ENCODE measurements at places on chromosomes 3 and 15.

GRCh38 chr3:167394003-167394402 lies 13.9 kb upstream of the ZBBX start:
- DNase-seq, result no peak

- DNase-seq, result no peak
Measured at GRCh38 chr3:76582632-76583378, 457.1 kb upstream of the ROBO2 start.

DNA sequence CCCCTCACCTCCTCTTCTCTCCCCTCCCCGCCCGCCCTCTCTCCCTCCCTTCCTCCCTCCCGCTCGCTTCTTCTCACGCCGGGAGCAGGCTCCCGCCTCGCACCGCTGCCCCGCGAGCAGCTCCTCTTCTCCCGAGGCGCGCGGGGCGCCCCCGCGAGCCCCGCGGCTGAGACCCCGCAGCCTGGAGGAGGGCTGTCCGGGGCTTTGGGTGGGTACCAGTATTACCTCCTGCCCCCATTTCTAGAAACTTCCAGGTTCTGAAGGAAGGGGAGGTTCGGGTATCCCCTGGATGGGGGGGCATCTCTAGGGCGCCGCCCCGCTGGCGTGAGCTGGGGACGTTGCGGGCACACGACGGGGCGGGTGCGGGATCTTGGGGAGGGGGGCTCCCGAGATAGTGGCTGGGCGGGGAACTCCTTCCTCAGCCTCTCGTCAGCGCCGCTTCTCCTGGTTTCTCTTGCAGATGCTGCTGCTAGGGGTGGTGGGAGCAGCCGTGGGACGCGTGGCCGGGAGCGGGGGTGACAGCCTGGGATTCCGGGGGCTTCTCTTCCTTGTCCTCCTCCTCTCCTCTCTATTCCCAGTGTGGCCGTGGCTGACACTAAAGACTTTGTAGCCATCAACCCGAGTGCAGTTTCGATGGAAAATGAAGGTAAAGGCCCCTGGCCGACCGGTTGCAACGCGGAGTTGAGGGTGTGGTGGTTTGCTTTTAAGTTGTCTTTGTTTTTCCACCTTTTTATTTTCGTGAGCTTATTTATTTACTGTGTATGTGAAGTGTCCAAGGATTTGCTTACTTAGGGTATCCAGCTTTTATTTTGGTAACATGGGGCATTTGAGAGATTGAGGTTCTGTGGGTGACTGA lies 474 bp downstream of the ATP2C1 start:
- peak; percentile 5 for DNase-seq

- no peak for DNase-seq
Measured at GRCh38 chr3:174356596-174356995, 502.5 kb upstream of the NAALADL2 start.

GRCh38 chr3:196677931-196678330 lies 34.1 kb downstream of the CEP19 start:
- DNase-seq, result no peak

GRCh38 chr15:30824518-30825195 lies 79.1 kb upstream of the FAN1 start:
- no peak for DNase-seq

- no peak for DNase-seq
Measured at GRCh38 chr3:114792159-114792918, 354.7 kb downstream of the ZBTB20 start.

DNA sequence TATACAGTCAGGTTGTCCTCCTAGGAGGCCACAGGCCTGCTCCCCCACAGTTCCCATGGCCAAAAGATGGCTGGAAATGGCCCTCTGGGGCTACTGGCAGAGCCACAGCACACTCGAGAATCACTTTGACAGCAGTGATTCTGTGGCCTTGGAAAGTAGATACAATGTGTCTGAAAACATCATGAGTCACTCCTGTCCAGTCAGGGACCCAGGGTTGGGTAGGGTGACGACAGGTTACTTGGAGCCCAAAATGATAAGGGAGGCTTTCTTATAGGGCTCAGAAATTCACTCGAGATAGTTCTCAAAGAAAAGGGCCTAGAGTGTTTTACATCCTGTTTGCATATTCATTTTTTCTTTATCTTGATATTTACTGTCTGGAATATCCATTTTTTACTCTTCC lies 24.3 kb downstream of the MRPS25 start:
- DNase-seq, result no peak

GRCh38 chr15:87575896-87576473 lies 680.6 kb downstream of the NTRK3 start:
- no peak for DNase-seq

GRCh38 chr15:41116962-41117252 lies 827 bp upstream of the INO80 start:
- no peak for DNase-seq

DNA sequence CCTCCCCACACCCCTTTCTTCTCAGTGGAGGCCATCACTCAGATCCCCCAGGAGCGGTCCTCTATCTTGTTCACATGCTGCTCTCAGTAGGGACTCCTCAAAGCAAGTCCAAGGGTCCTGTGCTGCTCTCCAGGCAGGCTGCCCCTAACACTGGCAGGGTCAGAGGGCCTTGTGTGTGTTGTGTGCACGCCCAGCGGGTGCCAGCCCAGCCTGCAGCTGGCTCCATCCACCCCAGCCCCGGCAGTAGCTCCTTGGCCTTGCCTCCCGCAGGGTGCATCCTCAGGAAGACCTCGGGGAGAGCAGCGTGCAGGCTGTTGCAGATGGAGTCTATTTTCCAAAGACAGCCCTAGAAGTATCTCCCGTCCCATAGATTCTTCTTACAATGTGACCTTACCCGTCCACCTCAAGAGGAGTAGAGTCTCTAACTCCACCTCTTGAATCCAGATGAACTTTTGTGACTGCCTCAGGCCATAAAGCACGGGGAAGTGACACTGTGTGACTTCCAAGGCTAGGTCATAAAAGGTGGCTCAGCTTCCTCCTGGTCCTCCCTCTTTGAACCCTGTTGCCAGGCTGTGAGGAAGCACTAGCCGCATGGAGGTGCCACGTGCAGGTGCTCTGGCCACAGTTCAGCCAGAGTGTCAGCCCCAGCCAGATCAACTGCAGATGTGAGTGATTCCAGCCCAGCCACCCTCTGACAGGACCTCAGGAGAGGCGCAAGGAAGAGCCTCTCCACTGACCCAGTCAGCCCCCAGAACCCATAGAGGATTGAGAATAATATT lies 531.6 kb downstream of the SHQ1 start:
- no peak for DNase-seq

- DNase-seq, result no peak
Measured at GRCh38 chr3:128488991-128489673, 3.9 kb downstream of the GATA2 start.

DNA sequence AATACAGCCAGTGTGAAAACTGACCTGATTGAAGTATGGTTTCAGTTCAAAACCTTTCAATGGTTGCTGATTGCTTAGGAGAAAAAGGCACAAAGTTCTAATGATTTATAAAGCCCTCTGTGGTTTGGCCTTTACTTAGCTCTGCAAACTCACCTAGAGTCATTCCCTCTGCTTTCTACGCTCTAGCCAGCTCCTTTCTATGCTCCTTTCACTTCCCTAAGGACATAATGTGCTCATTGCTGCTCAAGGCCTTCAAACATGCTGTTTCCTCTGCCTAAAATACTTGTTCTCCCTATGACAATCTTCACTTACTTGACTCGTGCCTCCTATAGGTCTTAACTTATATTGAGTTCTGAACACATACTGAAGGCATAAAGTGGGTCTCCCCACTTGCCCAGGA lies 19.0 kb downstream of the RPL39L start:
- no peak for DNase-seq

DNA sequence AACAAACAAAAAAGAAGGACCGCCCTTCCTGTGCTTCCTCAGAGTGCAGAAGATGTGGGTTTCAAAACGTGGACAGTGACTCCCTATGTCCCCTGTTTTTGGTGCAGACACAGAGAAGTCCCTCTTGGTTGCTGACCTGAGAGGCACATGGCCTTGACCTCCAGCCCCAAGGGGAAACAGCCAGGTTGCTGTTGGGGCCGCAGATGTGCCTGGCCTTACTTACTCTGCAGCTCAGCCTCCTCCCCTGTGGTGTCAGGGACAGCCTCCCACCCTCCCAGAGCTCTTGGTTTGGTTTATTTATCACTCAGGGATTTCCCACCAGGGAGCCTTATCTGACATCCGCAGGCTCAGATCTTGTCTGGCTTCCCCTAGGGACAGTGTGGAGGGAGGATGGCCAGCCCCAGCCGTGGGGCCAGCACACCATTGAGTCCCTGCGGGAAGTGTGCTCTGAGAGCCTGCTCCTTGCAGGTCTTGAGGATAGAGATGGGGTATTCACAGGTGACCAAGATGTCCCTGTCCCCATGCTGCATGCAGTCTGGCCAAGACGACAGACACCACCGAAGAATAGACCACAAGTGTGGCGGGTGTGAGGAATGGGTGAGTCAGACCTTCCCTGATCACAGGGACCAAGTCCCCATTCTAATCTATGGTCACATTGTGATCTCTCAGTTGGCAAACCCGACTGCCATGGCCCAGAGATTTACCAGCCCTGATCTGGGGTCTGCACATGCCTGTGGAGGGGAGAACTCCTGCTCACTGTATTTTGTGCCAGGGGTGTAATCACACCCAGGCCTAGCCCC lies 134.3 kb upstream of the ABHD17C start:
- DNase-seq, result no peak

DNA sequence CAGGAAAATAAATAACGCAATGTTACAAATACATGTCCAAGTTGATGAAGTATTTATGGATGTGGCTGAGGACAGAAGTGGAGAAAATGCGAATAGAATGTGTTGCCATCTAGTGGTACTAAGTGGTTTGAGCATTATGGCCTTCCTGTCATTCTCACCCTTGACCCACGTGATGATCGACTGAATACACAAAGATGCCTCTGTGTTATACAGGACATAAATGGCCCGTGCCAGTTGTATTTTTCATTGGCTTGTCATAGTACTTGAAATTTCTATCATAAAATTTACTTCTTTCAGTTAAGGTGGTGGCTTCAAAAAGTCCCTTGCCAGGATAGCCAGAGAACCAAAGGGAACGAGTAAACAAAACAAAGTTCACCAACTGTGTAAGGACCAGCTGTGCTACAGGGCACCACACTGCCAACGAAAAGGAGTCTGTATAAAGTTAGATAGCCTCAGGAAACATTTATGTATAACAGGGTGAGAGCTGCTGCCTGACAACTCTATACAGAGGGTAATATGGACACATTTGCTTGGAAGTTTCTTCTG lies 103.7 kb downstream of the MYH15 start:
- DNase-seq, result no peak

- no peak for DNase-seq
Measured at GRCh38 chr3:3792391-3792790, 6.8 kb upstream of the LRRN1 start.

DNA sequence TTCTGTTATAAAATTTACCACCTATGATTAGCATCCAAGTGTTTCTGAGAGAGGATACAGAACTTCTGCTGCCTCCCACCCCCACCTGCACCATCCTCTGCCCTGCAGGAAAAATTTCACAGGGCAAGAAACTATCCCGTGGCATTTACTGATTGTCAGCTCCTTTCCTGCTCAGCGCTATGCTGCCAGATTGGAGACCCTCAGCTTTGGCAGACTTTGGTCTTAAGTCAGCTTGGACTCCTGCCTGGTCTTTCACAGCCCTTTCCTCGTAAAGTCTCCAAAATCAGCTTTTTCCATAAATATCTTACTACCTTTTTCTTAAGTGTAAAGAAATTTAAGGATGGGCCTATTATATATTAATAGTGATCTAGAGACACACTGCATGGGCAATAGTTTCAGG lies 239.9 kb upstream of the ADAMTS9 start:
- DNase-seq, result no peak

- DNase-seq, result no peak
Measured at GRCh38 chr15:89367485-89368451, 33.1 kb upstream of the POLG start.

DNA sequence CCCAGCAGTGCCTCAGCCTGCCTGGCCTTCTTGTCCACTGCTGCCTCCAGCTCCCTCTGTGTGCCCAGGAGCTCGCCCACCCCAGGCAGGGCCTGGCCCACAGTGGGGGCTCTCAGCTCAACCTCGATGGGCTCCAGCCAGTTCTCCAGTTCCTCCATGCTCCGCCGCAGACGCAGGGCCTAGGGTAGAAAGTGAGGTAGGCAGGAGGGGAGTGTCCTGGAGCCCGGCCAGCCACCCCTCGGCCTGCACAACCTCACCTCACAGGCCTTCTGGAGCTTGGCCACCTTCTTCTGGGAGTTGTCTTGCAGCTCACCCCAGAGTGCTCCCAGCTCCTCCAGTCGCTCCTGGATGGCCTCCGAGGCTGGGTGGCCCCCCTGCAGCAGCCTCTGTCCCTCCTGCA lies 18.7 kb downstream of the PLA2G4B start:
- no peak for DNase-seq

- no peak for DNase-seq
Measured at GRCh38 chr3:130354430-130354829, 9.0 kb downstream of the COL6A5 start.

- DNase-seq, result no peak
Measured at GRCh38 chr3:129553719-129554118, 10.7 kb downstream of the H1-8 start.

GRCh38 chr15:39246523-39246922 lies 334.4 kb upstream of the THBS1 start:
- DNase-seq, result no peak

- no peak for DNase-seq
Measured at GRCh38 chr3:14831916-14832450, 13.2 kb downstream of the FGD5 start.

- no peak for DNase-seq
Measured at GRCh38 chr3:154614601-154615000, 184.6 kb upstream of the GPR149 start.

DNA sequence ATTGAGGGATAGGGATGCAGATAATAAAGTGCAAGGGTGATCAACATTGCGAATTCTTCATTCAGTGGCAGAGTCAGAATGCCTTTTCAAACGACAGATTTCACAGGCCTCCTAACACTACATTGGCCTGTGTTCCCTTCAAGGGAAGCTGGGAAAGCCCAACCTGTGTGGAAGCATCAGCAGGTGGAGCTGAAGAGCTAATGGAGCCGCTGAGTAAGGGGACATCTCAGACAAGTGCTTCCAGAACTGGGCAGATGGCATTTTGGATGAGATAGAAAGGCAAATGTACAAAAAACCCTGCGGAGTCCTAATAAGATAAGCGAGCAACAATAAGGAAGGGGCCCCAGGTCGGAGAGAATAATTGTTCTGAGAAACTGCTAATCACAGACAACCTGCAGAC lies 8.5 kb upstream of the SLC24A5 start:
- DNase-seq, result no peak

- no peak for DNase-seq
Measured at GRCh38 chr3:23193831-23194230, 9.3 kb upstream of the UBE2E2 start.

DNA sequence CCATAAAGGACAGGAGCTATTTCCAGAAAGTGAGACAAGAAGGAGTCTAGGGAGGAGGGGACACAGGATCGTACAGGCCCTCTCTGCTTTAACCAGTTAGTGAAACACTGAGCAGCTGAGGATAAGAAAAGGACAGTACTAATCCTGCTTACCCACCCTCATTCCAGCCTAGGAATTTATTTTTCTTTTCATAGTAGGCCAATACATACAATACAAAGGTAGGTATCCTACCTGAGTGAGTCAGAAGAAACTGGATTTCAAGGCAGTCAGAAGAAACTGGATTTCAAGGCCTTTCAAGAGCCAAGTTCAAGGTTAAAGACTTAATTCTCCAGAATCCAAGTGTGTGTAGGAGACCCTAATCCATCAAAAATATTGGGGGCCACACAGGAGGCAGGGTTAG lies 65.3 kb downstream of the EOMES start:
- DNase-seq, result no peak

- no peak for DNase-seq
Measured at GRCh38 chr3:61966200-61966599, 404.8 kb downstream of the PTPRG start.

GRCh38 chr3:71723452-71724170 lies 1.6 kb downstream of the EIF4E3 start:
- DNase-seq, result peak; percentile 37

- no peak for DNase-seq
Measured at GRCh38 chr15:100291106-100291505, 50.7 kb downstream of the ADAMTS17 start.

All from activated gamma-delta T cell treated with anti-CD3 and anti-CD28 coated beads, Interleukin-2, amount 50 U/mL, for 16 hours (primary cell).